Motor neuron (in vitro differentiated cells): ENCODE measurements at places on chromosomes 12 and 14. TPM values are rescaled to one million over a fixed set of nuclear protein-coding genes. Genes with fewer than 3 reads are reported as not detected.

Gene RAPGEF3
- total RNA-seq: 0.87 and 1.4 TPM in 2 replicates

Gene BMAL2
- 2.1 and 4.2 TPM in 2 replicates for total RNA-seq

Gene GPR162
- 4.6 and 5.8 TPM in 2 replicates for total RNA-seq

Gene GSC
- total RNA-seq: 0.27 TPM in 1 of 2 replicates, not detected in the other

Gene CIROP
- 0.37 TPM in 1 of 2 replicates, not detected in the other for total RNA-seq

Gene CLEC4C
- total RNA-seq: 0.73 TPM in 1 of 2 replicates, not detected in the other

Gene LRRC10
- 0.11 and 0.19 TPM in 2 replicates for total RNA-seq

Gene ITGB7
- 1.1 and 1.9 TPM in 2 replicates for total RNA-seq

Gene FGF6
- not detected in 2 replicates for total RNA-seq

Gene RNASE8
- not detected in 2 replicates for total RNA-seq

Gene IFNG-AS1
- not detected in 2 replicates for total RNA-seq

Gene FAM181A
- total RNA-seq: 28.2 and 29.9 TPM in 2 replicates

Gene GPR132
- total RNA-seq: not detected in 2 replicates

Gene HDAC7
- 20.2 and 22.7 TPM in 2 replicates for total RNA-seq
